ENCODE measurements at places on chromosomes 1 and 21.

GRCh38 chr1:226126824-226127569, 59.5 kb downstream of the ACBD3 start:
- DNase-seq = no peak

DNA sequence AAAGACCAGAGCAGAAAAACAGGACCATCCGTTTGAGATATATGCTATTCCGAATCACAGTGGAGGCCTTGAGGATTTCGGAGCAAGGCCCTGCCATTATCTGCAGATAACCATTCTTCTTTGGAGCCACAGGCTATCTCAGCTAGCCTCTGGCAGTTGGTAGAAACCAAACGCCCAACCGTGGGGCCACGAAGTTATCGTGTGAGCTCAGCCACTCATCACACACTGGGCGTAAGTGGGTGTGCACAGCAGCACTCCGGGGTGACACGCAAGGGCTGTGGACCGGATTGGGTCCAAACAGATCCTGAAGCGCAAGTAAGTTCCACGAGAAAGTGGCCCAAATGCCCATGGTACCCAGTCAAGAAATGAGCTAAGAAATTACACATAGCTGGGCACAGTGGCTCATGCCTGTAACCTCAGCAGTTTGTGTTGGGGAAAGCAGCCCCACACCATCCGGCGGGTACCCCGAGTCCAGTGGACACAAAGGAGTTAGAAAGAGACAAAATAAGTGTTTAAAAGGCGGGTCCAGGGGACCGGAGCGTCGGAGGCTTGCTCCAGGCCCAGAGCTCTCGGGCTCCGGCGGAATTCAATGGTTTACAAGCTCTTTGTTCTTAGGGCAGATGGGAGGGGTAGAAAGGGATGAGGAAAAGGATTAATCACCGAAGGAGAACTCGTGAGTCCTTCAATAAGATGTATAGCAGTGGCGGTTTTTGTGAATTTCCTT, 130.6 kb downstream of the LIPI start:
- no peak for DNase-seq

DNA sequence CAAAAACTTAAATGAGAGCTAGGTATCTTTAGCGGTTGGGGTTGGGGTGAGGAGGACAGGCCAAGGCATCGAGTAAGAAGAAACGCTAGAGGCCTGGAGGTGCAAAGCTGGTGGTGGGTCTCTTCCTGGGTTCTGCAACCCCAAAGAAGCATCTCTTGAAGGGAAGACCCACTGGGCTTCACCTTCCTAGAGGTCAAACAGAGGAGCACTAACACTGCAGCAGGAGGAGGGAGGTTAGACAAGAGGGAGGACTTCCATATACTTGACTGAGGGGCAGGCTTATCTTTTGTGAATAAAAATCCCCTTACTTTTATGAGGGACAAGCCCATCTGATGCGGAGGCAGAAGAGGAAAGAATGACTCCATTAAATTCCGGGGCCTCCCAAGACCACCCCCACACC, 2.5 kb downstream of the MEX3A start:
- DNase-seq = no peak

GRCh38 chr1:114623364-114623763, 41.9 kb upstream of the BCAS2 start:
- DNase-seq = no peak

GRCh38 chr1:180230416-180230790, 339 bp downstream of the LHX4 start:
- DNase-seq = no peak

DNA sequence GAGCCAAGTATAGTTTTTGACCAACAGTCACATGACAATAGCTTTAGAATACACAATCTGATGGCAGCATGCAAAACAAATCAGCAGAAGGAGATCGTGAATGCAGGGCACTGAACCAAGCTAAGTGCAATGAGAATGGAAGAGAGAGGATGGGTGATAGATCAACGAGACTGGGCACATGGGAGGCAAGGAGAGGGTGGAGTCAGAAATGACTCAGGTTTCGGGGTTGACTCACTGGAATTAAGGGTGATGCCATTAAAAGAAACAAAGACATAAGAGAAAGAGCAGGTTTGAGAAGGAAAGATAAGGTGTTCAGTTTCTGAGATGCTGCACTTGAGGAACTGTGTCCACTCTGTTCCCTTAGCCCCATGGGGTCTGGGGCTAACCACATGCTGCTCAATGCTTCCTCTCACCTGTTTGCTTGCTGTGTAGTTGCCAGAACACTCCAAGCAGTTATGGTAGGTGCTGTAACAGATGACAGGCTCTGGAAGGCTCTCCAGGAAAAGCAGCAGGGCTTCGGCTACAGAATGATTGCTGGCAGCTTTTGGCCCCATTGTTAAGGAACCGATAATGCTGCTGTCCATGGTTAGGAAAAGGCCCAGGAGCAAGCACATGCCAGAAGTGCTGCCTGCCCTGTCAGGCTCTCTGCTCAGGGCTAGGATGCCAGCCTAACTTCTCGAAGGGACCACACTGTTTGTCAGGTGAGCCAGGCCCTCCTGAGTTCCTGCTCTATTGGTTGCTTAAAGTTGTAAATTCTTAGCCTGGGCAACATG, 6.1 kb upstream of the MTF1 start:
- DNase-seq = no peak
